ENCODE measurements at places on chromosomes 3 and 15.
A peak's percentile ranks its signal among the peaks of the same experiment; 100 is the strongest.

DNA sequence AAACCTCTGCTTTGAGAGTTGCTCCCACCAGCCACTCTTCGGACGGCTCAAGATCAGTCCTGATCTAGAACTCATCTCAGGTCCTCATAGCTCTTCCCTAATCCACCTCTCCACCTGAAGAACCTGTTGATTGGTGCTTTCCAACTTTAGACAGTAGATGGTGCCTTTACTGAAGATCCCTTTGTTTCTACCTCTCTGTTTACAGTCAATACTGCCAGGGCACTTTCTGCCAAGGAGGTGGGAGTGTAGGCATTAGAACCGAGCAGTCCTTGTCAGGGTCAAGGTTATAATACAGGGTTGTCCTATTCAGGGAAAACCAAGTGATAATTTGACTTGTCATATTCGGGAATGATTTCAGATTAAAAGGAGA lies 1.2 kb downstream of the CGNL1 start:
- DNase-seq, result no peak

DNA sequence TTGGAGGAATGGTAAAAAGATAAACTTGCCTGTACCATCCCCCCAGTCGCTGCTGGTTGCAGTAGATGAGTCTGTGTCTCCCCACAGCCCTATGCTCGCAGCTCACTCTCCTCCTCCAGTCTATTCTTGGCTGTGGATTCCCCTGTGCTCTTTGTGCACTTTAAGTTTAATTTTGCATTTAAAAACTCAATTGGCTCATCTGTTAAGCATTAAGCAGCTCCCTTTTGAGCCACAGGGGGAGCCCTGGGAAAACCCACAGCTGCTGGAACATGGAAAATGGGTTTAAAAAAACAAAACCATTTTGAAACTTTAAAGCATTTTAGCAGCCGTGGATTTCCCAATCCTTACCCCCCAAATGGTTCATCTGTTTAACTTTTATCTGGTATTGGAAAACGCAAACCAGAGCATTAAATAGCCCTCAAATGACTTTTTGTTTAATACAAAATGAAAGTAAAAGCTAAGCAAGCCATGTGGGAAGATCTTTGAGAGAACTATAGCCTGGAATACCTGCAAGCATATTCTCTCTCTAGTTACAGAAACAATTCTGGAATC lies 536.9 kb downstream of the ZIC1 start:
- DNase-seq, result peak; percentile 70

DNA sequence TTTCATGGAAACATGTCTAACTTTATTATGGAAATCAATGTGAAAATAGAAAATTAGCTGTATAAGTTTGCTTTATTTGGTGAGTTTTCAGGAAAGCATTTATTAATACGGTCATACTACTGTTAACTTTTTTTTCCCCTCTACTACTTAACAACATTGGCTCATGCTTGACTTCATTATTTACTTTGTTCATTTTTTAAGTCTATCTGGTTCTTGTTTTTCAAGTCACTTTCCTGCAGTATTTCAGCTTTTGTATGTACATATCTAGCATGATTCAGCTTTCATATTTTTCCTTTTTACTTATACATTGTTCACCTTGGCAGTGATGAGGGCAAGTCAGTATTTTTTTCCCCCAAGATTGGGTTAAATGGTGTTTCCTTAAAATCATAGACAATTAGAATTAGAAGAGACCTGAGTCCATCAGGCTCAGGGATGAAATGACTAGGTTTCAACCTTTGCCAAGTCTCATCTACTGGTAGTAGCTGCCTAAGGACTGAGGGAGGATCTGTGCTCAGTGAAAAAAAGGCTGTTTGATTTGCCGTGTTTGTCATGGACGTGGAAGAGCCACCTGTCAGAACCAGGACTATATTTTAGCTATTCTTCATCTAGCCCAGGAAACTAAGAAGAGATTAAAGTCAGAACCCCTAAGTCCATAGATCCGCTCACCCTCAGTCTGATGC lies 15.4 kb downstream of the TMOD3 start:
- DNase-seq, result no peak

DNA sequence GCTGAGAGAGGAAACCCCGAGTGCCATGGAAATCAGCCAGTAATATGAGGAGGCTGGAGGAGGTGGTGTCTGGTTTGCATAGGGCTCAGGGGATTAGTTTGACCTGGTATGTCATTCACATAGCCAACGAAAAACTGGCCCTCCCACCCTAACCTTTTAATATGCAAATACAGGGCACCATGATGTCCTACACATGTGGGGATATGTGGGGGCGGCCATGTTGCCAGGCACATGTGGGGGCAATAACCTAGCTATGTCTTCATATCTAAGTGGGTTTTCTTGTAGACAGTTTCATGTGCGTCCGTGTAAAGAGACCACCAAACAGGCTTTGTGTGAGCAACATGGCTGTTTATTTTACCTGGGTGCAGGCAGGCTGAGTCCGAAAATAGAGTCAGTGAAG lies 110.1 kb downstream of the MOBP start:
- no peak for DNase-seq

DNA sequence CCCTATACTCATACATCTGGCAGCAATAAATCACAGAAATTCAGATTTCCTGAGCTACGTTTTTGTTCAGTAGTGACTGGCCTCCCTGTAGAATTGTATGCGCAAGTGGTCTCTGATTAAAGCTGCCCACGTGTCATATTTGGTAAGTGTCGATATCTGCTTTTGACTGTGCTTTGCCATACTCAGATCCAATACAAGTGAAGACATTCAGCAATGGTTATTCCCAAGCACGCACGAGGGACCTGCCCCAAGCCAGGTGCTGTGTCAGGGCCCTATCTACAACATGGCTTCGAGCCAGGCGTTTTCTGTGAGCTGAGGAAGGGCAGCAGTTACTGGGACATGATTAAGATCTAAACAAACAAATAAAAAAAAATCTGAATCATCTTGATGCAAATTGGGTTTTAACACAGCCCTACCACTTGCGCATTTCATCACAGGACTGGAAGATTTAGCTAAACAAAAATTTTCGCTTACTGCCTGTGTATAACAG lies 47.2 kb upstream of the ICE2 start:
- no peak for DNase-seq
